Frontal cortex (tissue), 4 donors: ENCODE measurements at places on chromosomes 4 and X.

DNA sequence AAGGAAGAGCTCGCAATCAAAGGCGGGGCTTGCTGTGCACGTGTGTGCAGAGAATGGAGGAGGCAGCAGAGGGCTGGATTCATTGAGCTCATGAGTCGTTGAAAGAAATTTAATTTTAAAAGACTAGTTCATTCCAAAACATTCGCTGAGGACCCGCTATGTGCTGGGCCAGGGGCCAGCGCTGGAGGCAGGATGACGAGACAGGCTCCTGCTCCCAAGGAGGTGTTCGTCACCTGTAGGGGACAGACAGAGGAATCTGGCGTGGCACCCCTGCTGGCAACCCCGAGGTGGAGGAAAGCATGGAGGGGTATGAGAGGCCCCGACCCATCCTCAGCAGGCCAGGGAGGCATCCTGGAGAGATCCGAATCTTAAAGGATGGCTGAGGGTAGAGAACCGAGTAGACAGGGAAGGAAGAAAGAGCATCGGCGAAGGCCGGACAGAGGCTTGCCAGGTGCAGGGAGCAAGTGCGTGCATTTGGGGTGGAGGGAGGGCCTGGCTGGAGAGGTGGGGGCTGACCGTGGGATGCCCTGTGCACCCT, 96.4 kb downstream of the CPZ start:
- DNase-seq, result no peak

DNA sequence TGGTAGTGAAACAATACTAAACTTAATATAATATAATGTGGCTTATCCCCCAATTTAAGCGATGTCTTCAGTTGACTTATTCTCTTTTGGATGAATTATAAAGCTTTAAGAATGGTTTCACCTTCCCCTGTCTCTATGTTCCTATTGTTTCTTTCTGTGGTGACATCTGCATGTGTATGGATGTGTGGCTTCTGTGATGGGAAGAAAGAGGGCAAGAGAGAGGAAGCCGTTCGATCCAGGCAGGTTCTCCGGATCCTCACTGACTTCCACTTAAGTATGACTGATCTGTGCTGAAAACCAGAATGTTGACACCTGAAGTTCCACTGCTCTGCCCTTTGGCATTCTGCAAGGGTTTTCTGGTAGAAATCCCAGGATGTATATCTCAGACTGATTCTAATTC, 1150.8 kb downstream of the STPG2 start:
- DNase-seq, result no peak

DNA sequence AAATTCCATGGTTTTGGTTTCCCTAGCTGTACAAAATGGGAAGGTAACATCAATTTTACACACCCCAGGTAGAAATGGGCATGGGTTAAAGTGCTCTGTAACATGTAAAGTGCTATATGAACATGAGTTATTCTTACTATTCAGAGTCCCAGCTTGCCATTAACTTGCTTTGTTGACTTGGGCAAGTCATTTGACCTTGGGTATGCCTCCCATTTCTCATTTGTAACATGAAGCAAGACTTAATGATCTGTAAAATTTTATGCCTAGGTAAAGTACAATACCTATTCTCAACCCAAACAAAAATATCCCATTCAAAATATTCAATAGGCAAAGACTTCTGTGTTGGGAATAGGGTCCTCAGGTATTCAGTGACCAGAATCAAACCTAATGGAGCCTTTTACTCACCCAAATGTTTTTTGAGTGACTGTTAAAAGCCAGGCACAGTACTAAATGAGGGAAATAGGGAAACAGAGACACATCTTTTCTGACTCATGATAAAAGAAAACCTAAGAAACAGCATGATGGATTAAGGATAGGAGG, 126.6 kb downstream of the SH3RF1 start:
- DNase-seq, result no peak

DNA sequence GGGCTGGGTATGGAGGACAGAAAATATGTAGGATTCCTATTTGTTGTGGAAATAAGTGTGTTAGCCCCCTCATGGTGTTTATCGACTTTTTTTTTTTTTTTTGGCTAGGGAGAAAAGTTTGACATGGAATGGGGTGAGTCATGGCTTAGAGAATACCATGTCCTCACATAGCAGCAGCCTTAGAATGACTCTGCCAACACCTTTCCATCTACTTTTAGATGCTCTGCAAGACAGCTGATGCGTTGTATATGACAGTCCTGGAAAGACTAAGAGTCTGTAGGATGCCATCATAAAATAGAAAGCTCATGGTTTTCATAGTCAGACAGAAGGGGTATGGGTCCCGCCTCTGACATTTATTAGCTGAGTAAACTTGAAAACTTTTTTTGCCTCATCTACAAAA, 37.7 kb downstream of the MTTP start:
- no peak for DNase-seq

- peak; percentile 30 for DNase-seq
Measured at GRCh38 chr4:155667568-155668511, 1.2 kb downstream of the GUCY1A1 start.

DNA sequence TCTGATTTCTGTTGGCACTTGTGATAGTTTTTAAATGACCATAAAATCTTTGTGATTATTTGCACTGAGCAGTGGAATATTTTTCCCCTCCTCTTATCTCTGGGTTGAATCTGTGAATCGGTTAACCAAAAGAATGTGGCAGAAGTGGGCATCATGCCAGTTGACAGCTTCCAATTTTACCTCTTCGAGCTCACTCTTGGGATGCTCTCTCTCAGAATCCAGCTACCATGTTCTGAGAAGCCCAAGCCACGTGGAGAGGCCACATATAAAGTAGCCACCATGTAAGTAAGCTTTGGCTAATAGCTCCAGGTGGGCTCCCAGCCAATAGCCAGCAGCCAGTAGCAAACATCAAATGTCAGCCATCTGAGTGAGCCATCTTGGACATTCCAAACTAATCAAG, 12.9 kb upstream of the WDR19 start:
- no peak for DNase-seq

DNA sequence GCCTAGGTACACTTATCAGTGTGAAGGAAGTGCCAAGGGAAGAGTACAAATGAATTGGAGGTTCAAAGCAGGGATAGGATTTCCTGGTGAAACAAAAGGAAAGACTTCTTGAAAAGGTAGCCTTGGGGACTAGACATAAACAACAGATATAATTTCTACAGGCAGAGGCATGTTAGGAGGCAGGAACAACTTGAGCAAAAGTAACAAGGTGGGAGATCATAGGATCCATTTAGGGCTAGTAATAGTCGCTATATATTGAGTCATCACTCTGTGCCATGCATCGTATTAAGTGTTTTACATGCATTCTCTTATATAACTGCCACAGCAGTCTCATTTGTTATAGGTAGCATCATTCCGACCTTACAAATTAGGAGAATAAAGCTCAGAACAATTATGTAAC, 98.3 kb upstream of the EOLA2 start:
- DNase-seq, result no peak

DNA sequence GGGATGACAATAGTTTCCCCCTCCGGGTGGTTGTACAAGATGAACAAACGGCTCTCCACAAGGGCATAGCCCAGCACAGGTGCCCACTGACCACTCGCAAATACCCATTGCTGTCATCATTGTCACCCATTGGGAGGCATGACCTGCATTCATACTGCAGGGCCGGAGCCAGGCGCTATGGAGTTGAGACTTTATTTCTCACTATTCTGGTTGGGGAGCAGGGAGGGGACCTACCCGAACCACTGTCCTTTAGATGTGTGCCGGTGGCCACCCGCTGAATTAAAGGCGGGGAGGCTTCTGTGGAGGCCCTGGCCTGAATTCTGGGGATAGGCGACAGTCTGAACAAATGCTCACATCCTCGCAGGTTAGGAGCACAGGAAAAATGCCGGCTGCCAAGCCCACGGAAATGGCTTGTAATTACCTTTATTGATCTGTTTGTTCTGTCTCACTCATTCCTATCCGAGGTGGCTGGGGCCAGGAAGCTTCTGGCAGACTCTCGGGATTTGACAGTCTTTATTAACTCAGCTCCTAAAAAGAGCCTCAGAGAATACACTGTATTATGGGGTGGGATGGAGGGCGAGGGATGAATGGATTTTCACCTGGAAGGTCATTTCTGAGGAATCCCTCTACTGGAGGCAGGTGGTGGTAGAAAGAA, 125.1 kb upstream of the PSAPL1 start:
- no peak for DNase-seq

DNA sequence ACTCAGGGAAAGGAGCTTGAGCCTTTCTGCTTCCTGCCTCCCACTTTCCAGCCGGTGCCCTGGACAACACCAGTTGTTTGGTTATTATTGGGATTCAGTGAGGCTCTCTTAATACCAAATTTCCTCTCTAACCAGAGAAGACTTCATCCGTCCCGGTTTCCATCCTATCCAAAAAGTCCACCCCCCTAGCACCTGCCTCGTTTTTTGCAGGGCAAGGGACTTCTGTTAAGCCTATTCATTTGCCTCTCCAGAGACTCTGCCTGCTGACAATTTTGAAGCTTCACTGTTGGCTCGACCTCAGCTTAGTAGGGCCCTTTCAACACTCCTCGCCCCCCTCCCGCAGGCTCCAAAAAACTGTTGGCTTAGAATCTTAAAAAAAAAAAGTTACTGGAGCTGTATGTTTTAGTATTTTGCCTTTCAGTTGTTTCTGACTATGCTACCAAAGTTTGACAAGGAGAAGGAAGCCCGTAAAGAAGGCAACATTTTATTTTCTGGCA, 779 bp upstream of the PRSS12 start:
- DNase-seq, result no peak

- DNase-seq, result no peak
Measured at GRCh38 chr4:11418610-11419009, 10.1 kb downstream of the HS3ST1 start.

DNA sequence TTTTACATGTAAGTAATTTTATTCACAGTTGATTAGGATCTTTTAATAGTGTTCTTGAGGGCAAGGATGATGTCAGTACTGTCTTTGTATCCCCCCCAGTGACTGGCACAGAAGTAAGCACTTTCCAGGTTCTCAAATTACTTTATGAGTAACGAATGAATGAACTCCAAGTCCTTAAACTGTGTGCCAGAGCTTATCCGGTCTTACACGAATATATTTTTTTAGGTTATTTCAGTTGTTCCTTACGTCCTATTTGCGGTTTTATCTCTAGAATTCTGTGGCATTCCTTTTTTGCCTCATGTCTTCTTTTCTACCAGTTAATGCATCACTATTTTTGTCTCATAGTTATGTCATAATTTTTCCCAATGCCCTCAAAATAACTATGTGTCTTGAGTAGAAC, 106.9 kb upstream of the MID1IP1 start:
- DNase-seq, result no peak

DNA sequence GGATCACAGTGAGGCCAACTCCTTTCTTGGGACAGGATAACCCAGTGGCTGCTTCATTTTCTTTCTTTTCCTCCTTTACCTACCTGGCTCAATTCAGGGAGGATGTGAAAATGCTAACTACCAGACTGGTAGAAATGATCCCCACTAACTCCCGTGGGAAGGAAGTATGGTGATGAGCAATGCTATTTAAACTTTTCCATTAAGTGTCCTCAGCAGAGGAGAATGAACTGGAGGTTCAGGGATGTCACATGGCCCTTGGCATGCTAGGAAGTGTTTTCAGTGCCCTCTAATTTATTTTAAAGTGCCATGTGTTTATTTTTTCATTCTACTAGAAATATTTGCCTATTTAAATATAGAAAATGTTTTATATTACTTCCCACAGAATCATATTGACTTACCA, 363.9 kb downstream of the PPP3CA start:
- DNase-seq, result no peak

DNA sequence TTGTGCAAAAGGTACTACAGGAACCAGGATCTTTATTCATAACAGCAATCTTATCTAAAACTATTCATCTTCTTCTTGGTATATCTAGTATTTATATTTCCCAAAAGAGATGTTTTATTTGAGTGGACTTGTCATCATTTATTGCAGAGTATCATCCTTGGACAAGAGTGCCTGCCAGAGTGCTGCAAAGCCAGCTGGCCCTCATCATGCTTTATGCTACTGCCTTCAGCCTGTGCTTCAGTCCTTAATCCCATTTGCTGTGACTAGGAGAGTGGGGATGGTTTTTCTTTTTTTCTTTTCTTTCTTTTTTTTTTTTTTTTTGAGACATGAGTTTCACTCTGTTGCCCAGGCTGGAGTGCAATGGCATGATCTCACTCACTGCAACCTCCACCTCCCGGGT, 33.5 kb upstream of the ELF2 start:
- DNase-seq, result no peak

GRCh38 chrX:49040376-49040955, 2.7 kb downstream of the TFE3 start:
- no peak for DNase-seq

DNA sequence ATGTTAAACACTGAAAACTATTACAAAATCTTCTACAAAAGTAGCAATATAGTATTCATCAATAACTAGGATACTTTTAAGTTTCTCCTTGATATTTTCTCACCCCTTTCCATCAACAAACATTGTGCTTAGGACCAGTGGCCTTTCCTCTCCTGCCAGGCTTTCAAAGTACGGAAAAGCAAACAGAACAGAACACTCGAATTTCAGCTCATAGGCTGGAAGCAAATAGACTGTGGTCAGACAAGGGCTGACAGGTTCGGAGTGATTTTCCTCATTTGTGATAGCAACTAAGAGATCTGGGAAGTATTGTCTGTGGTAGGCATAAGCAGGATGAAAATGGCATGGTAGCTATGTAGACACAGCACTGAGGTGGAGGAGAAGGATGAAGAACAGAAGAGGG, 68.6 kb upstream of the SORBS2 start:
- DNase-seq, result no peak

DNA sequence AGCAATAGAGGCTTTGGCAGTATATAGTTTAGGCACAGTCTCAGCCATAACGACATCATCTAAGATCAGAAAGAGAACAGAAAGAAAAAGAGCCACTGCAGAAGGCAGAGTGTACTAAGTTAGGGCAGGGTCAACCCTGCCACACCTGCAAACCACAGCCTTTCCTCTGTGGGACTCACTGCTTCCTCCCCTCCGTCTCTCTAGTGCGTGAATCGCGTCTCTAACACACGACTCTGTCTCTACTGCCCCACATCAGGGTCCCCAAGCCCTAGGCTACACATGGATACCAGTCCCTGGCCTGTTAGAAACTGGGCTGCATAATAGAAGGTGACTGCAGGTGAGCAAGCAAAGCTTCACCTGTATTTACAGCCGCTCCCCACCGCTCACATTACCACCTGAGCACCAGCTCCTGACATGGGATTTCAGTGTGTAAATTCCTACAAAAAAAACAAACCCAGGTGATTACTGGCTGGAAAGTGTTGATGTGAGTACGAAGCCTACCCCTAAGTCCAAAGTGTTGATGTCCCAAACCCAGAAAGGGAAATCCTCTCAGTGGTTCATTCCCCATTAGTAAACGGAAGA, 128.9 kb downstream of the PRKX start:
- no peak for DNase-seq

GRCh38 chr4:86184901-86185285, 175.0 kb downstream of the MAPK10 start:
- no peak for DNase-seq

GRCh38 chr4:3256230-3257102, 7.5 kb downstream of the MSANTD1 start:
- no peak for DNase-seq

DNA sequence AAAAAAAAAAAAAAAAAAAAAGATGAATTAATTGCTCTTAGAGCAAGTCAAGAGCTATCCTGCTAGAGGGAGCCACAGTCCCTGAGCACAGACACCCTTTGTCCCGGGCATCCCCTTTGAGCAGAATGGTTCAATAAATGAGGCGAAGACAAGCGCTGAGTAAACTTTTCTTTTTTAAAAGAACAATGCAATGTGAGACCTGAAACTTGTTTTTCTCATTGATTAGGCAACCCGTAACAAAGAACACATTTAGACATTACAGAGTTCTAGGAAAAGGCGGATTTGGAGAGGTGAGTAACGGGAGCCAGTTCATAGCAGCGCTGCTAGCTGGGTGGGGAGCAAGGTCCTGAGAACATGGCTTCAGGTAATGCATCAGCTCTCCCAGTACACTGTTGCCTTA, 46.1 kb downstream of the GRK4 start:
- peak; percentile 25 for DNase-seq
